Activated T-cell treated with anti-CD3 and anti-CD28 coated beads, Interleukin-2, amount 50 U/mL, for 48 hours (primary cell): ENCODE measurements at places on chromosomes 7 and 10.

DNA sequence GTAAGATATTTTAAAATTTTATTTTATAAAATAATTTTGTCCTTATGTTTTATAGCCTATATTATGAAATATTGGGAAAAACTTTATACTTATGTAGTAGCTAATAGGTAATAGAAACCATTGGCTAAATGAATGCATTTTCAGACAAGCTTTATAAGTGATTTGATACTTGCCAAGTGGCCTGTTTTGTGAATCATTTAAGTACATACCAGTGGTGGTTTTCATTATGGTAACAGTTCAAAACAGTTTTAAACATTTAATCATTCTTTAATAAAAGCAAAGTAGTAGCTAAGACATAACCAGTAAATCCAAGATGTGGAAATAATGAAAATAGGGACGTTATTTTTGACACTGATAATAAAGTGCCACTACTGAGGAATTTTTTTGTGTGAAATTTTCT lies 182.2 kb downstream of the PHF14 start:
- DNase-seq = no peak

GRCh38 chr7:106504645-106505044 lies 156.3 kb downstream of the CCDC71L start:
- DNase-seq = no peak

DNA sequence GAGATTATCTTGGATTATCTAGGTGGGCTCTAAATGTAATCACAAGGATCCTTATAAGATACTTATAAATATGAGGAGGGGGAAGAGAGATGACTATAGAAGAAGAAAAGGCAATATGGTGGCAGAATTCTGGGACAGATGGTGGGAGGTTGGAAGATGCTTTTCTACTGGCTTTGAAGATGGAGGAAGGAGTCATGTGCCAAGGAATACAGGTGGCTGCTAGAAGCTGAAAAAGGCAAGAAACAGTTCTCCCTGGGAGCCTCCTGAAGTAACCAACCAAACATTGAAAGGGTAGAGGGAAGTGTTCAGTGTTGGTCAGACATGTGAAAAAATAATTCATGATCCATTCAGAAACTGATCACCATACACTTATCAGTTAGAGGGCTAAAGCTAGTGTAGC lies 213.3 kb downstream of the WDR11 start:
- no peak for DNase-seq

DNA sequence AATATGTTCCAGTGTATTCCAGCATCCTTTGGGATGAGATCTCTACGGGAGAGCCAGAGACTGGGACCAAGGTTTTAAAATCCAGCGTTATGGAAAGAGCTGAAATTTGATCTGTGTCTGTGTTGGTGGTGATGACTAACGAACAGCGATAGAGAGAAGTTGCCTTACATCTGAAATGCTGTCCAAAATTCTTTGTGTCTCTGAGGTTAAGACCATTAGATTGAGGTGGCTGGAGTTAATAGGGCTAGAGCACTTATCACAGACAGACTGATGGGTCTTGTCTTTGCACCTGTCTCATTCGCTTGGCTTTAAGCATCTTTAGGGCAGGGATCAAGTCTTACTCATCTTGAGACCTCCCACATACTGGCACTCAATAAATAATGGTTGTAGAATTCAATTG lies 41.0 kb upstream of the RAPGEF5 start:
- DNase-seq = no peak

DNA sequence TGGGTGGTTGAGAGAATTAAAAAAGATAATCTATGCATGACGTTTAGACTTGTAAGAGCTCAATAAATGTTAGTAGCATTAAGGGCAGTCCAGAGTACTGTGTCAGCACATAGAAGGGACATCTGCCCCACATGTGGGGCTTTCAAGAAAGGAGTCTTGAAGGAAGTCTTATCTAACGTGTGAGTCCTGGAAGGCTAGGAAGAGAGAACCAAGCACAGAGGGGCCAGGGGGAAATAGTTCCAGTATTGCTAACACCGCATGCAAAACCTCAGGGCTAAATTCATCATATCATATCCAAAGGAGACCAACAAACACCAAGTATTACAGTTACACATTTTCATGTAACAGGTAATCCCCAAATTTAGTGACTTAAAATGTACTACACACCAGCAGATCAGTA lies 122.7 kb downstream of the AOAH start:
- no peak for DNase-seq

GRCh38 chr7:54904130-54904529 lies 114.7 kb upstream of the EGFR start:
- no peak for DNase-seq

DNA sequence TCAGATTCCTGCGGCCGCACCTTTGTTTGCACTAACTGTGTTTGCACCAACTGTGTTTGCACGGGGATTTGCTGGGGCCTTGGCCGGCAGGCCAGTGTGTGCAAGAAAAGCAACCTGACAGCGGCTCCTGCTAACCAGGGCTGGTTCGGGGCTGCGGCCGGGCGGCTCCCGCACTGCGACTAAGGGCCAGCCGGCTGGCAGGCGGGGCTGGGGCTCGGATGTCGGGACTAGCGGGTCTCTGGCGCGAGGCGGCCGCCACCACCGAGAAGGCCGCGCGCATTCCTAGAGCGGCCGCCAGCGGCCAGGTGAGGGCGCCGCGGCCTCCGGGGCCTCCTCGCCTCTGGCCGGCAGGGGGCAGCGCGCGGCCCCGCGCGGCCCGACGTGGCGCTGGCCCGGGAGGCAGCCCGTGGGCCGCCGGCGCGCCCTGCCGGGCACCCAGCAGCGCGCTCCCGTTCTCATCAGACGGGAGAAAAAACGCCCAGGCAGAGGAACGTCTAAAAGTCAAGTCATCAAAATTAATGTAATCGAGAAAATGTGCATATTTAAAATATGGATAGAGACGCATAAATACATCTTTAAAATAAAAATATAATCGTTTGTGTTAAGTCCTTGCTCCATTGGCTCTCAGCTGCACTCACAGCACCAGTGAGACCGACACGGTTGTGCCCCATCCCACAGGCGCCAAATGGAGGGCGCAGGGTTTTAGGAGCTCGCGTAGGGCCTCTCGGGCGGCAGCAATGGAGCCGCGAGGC lies 38.5 kb downstream of the ZNF777 start:
- DNase-seq = peak; percentile 85

DNA sequence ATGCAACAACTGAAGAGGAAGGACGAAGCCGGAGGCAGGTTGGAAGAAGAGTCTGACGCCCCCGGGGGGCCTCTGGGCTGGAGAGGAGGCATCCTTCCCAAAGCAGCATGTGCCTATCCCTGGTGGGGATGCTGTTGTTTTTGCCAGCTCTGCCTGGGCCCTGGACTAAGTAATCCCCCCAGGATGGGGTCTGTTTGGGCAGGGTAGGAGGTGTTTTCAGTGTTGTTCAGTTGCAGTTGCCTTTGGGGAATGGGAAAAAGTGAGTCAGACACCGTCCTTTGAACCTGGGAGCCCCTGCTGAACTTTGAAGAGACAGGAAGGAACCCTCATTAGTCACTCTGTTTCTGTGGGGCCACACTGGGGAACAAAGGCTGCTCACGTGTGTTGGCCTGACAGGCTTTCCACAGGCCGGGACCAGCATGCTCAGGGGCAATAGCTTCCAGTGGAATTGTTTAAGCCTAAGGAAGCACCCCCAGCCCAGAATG lies 35.2 kb upstream of the GDF10 start:
- peak; percentile 74 for DNase-seq

DNA sequence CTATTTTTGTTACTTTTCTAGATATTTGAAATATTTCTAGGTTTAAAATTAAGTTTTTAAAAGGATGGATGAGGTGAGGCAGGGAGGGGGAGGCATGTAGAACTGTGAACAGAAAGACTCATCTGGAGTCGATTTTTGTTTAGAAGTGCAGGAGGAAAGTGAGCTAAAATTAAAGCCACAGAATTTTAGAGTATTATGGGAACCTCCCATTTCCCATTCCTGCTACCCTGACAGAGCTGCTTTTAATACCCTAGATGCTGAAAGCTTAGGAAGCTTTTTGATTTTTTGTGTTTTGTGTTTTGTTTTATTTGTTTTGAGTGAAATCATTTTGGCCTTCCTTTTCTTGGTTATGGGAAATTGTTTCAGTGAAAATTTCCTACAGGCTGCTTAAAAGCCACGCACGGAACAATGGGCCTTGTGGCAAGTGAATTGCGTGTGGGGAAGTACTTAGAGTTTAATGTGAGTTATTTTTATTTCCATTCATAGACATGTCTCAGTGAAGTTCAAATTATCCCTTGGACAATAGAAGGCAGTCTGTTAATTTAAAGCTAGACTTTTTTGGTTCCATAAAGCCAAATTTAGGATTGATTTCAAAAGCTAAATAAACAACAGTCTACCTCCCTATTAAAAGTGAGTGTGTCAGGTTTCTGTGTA lies 102.0 kb upstream of the HDAC9 start:
- no peak for DNase-seq

DNA sequence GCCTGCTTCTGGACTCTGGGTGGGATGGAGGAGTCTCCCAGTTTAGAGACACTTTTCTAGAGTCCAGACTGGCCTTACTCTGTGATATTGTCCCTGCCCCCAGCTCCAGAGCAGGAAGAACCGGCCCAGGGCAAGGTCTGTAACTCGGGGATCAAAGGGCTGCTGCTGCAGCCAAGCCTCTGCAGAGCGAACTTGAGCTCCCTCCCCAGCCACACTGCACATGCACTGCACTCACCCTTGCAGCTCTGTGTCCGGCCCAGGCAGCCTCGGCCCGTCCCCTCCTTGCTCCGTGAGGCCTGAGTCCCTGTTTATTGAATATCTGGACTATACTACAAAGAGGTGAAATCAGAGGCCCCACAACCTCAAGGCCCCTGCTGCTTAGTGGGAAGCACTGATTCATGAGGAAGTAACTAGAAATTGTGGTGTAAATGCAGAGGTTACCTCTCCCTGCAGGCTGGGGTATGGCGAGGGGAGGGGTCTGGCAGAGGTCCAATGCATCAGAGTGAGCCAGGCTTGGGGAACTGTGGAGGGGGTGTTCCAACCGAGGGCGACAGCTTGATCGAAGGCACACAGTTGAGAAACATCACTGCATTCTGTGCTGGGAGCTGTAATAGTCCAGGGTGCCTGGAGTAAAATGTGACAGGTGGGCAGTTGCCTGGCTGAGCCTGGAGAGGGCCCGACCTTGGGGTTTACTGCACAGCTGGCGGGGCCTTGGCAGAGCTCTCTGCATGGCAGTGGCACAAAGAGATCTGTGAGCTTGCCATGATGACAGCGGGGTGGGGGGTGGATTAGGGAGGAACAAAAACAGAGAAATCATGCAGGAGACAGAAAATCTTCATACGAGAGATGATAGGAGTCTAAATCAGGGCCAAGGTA lies 49.1 kb downstream of the AOC1 start:
- no peak for DNase-seq
